Fibroblast of skin of back (primary cell): ENCODE measurements at places on chromosomes 4 and X.
A peak's percentile ranks its signal among the peaks of the same experiment; 100 is the strongest.

- no peak for DNase-seq
Measured at GRCh38 chrX:12992544-12993118, 17.7 kb downstream of the TMSB4X start.

GRCh38 chr4:93648258-93648657, 180.3 kb upstream of the ATOH1 start:
- DNase-seq, result no peak

- peak; percentile 49 for DNase-seq
Measured at GRCh38 chr4:7347981-7348380, 86.7 kb downstream of the PSAPL1 start.

DNA sequence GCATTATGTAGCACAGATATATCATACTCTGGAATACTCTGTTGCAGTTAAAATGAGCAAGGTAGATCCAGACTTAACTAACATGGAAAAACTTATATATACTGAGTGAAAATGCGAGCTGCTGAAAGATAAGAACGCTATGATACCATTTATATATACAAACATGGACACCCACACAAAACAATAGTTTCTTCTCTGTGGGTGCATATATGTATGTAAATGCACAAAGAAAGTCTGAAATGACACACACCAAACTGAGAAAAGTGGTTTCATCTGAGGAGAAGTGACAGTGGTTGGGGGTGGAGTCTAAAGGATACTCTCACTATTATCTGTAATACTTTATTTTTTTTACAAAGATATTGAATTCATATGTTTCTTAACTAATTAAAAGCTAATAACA, 12.2 kb upstream of the FGF2 start:
- DNase-seq, result no peak

- DNase-seq, result no peak
Measured at GRCh38 chrX:20315140-20315539, 48.4 kb upstream of the RPS6KA3 start.

DNA sequence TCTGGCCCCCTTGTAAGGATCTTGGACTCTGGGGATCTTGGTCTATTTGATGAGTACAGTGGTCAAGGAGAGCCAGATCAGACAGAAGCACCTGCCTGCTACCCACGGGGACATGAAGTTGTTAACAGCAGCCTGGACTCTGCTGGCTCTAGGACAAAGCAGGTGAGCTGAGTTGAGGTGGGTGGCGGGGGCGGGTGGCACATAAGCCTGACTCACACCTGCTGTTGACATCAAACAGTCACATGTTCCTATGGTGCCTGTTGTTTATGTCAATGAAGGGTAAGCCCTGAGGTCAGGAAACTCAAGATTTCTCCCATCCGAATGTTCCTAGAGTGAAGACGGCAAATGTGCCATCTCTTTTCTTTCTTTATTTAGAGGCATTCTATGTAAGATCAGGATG, 50.1 kb upstream of the CLNK start:
- no peak for DNase-seq
